ENCODE measurements at places on chromosomes 5 and 9. TPM values are rescaled to one million over a fixed set of nuclear protein-coding genes. Genes with fewer than 3 reads are reported as not detected.

JAK2 gene
- 7.7 TPM for total RNA-seq

TRAF1 gene
- total RNA-seq, result 4.2 TPM

WHRN gene
- 1.9 TPM for total RNA-seq

LCN12 gene
- not detected for total RNA-seq

DAB2IP gene
- 31.7 TPM for total RNA-seq

ACER2 gene
- 7.3 TPM for total RNA-seq

ACOT12 gene
- not detected for total RNA-seq

Measured in glomerular endothelial cell (primary cell).